ENCODE measurements at places on chromosomes 11 and 22.

GRCh38 chr11:39932966-39933365 is 1526.5 kb downstream of the LRRC4C start:
- no peak for DNase-seq

- no peak for DNase-seq
These were observed 12.1 kb downstream of the HPS4 start for GRCh38 chr22:26471522-26471921.

- DNase-seq: no peak
These were observed 214.0 kb downstream of the BRD1 start for GRCh38 chr22:49613511-49614270.

- no peak for DNase-seq
These were observed 39.6 kb downstream of the NAT10 start for GRCh38 chr11:34145073-34145472.

- no peak for DNase-seq
These were observed 25.5 kb downstream of the NAV2 start for GRCh38 chr11:19738124-19738523.

- DNase-seq: no peak
These were observed 330.7 kb downstream of the TTC28 start for GRCh38 chr22:28348613-28349609.

- DNase-seq: no peak
These were observed 744.3 kb downstream of the NTM start for GRCh38 chr11:132114743-132115142.

- DNase-seq: no peak
These were observed 50.1 kb downstream of the RELT start for GRCh38 chr11:73426219-73426850.

DNA sequence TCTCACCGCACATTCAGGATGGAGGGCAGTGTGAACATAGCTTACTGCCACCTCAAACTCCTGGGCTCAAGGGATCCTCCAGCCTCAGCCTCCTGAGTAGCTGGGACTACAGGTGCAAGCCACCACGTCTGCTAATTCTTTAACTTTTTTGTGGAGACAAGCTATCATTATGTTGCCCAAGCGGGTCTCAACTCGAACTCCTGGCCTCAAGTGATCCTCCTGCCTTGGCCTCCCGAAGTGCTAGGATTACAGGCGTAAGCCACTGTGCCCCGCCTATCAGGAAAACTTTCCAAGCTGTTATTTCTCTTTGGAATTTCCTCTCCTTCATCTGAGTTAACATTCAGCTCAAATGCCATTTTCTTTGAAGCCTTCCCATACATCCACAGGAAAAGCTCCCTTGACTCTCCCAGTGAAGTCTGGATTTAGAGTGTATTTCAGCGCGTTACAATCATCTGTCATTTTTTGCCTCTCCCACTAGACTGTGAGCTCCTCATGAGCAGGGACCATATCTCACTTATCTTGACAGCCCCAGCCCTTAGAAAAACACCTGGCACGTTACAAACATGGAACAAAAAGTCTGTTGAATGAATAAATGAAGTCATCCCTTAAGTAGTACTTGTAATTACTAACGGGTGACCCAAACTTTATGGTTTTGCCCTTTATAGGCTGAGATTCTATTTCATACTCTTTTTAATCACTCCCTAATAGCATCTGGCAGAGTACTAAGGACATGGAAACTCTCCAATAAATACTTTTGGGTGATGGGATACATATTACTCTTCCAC is 2.2 kb downstream of the MRTFA start:
- no peak for DNase-seq

- no peak for DNase-seq
These were observed 469 bp downstream of the ZBED5 start for GRCh38 chr11:10857459-10857708.

- DNase-seq: no peak
These were observed 97.2 kb upstream of the BLID start for GRCh38 chr11:122213171-122213570.

GRCh38 chr11:122094836-122095235 is 21.2 kb downstream of the BLID start:
- no peak for DNase-seq

DNA sequence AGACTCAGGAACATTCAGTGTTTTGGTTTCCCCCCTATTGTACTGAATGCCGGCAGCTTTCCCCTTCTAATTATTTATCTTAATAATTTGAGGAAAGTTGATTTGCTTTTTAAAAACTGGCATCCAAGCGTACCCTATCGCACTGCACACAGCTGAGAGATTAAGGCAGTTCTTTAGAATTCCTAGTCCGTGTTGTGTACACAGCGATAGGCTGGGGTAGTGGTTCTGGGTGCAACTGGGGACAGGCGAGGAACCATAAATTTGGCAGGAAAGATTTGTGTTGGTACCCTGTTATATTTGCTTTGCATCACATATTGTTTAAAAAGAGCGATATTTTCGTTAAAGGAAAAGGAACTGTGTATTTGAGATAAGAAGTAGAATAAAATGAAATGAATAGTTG is 39.2 kb downstream of the PTPRJ start:
- DNase-seq: no peak

DNA sequence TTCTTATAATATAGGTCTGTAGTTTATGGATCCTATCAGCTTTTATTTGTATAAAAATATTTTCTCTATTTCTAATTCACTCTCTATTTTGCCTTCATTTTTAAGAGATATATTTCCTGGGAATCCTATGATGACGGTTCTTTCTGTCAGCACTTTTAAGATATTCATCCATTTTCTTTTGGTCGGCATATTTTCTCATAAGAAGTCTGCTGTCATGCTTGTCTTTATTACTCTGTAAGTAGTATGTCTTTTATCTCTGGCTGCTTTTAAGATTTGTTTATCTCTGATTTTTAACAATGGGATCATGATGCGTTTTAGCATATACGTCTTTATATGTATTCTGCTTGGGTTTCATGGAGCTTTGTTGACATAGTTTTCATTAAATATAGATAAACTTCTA is 175.5 kb downstream of the SNX19 start:
- no peak for DNase-seq

DNA sequence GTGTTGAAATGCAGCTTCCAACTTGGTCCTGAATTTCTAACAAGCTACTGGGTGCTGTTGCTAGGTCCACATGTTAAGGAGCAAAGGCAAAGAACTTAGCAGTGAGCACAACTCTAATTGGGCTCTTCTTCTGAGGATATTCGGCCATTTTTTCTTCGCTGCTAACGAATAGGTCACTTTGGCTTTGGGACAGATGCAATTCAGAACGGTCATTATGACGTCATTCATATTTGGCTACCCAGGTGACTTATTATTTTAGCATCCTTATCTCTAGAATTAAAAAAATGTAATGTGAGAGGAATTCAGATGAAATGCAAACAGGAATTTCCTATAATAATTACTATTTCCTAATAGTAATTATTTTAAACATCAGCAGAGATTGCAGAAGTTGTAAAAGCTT is 13.9 kb downstream of the TMA7B start:
- DNase-seq: no peak

DNA sequence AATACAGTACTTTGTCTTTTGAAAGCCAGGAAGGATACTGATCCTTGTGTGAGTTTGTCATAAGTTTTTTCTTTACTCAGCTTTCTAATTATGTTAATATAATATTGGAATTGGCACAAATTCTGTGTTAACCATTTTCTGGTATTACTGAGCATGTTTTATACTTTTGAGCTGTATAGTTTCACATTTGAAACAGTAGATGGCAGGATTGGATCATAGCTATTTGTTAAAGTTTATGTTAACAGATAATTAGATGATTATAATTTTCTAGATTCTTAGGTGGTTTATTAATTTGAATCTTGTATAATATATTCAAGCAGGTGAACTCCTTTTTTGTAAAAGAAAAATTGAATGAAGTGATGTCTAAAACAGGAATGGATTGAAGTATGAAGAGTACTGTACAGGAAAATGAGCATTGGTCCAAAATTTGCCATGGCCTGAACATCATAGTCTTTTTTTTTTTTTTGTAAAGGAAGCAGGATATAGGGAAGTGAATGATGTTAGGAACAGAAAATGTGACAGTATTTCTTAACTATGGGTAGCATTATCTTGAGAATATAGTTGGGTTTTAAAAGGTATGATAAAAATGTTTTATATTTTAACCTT is 102.0 kb downstream of the CYP2R1 start:
- no peak for DNase-seq

DNA sequence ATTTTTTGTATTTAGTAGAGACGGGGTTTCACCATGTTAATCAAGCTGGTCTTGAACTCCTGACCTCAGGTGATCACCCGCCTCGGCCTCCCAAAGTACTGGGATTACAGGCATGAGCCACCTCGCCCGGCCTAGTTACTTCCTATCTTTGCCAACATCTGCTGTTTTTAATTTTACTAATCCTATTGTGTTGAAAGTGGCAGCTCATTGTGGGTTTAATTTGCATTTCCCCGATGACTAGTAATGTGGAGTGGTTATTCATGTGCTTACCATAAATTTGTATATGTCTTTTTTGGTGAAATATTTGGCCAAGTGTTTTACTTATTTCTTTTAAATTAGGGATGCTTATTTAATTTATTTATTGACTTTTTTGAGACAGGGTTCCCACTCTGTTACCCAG is 74.2 kb upstream of the SLC25A18 start:
- no peak for DNase-seq

DNA sequence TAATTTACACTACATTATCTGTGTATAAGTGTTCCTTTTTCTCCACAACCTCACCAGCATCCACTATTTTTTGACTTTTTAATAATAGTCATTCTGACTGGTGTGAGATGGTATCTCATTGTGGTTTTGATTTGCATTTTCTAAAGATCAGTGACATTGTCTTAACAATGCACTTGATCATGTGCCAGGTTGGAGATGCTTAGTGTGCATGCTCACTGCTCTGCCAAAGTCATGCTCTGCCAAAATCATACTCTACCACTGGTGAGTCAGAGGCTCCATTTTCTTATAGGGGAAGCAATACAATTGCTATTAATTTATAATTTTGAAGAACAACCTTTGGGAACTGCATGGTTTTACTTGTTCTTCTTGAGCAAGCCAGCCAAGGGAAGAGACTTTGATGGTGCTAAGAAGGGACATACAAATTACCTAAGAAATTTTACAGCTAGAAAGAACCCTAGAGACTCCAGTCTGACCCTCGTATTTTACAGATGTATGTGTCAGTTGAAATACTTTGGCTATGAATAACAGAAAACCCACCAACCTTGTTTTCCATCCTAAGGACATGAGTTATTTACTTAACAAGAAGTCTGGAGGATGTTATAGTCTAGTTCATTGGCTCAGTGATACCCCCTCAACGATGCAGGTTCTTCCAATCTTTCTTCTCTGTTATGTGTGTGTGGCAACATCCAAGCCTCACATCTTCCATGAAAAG is 368.9 kb downstream of the DDX10 start:
- DNase-seq: no peak

DNA sequence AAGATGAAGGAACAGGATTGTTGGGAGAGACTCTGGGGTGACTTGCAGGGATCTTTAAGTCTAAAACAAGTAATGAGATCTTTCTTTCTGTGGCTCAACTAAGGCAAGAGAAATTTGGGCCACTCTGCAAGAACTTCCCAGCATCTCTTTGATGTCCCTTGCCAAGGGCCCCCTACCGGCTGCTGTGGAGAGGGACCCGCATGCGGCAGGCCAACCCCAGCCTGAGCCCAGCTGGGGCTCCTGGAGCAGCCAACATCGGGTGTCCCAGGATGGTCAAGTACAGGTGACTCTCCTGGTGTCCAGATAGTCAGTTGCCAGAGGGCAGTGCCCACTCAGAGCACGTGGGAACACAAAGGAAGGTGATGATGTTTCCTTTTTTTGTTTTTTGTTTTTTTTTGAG is 363.2 kb downstream of the TBC1D22A start:
- DNase-seq: no peak

- no peak for DNase-seq
These were observed 95.8 kb downstream of the DLG2 start for GRCh38 chr11:85531191-85531897.

- peak; percentile 62 for DNase-seq
These were observed 19.6 kb downstream of the GDPD5 start for GRCh38 chr11:75505916-75506692.

DNA sequence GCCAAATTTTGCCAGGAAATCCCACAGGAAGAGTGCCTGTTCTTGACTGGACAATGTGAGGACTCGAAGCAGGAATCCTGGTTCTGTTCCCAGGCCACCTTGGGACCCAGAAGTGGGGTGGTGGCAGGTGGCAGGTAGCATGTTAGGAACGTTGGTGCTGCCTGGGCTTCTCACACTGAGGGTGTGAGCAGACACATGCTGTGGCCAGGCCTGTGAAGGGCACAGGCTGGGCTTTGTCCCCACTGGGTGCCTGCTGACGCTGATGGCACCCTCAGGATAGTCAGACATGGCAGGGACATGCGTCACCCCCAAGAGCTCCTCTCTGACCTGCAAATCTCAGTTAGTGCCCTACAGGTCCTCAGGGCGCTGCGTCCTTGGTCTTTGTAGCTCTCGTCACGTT is 21.1 kb upstream of the NECTIN1 start:
- no peak for DNase-seq

GRCh38 chr22:24496661-24497060 is 1.5 kb downstream of the UPB1 start:
- no peak for DNase-seq

DNA sequence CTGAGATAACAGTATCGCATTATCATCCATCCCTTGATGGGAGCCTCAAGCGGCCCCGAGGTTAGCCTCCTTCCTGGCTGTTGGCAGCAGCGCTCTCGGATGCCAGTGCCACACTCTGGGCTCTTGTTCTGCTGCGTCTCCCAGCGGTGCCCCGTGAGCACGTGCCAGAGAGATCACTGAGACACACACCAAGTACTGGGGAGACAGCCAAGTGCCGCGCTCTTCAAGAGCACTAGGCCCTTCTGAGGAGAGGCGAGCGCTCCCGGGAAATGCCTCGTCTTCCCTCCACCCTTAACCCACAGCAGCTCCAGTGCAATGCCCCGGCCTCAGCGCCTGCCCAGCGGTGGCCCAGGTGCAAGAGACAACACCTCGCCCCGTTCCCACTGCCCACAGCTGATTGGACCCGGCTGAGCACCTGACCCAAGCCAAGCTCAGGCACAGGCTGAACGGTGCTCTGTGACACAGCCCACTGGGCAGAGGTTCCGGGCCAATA is 248.3 kb upstream of the NARS2 start:
- DNase-seq: no peak

- DNase-seq: peak; percentile 21
These were observed 34.1 kb downstream of the LIF start for GRCh38 chr22:30212363-30212995.

GRCh38 chr11:73330569-73331093 is 22.6 kb downstream of the ARHGEF17 start:
- no peak for DNase-seq

DNA sequence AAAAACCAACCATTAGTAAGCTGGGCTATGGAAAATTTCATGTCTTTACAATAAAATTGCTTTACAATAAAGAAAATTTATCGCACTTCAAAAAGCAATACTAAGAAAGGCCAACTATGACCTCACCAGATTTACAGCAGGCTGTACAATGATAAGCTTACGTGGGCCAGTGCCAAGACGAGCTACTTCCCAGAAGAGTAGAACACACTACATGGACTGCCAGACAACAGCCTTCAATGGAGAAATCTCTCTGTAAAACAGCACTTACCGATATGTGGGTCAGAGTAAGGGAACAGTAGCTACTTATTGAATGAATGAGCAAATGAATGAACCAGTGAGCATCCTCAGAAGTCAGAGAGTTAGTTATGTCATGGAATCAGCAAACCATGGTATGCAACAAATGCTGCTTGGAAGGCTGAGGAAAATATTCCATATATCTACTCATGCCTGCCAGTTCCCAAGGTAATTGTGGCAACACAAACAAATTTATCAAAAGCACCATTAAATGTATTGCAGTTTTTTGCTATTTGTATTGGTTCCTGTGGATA is 74.4 kb downstream of the SLC36A4 start:
- DNase-seq: no peak

All from D341Med (cell line).